Stimulated activated CD4-positive, alpha-beta T cell treated with anti-CD3 and anti-CD28 coated beads, Interleukin-2, amount 100 ng/mL, for 4 hours (primary cell): ENCODE measurements at places on chromosomes 2 and 18.

- DNase-seq = no peak
These were observed 58.2 kb upstream of the ZEB2 start for GRCh38 chr2:144578099-144578498.

DNA sequence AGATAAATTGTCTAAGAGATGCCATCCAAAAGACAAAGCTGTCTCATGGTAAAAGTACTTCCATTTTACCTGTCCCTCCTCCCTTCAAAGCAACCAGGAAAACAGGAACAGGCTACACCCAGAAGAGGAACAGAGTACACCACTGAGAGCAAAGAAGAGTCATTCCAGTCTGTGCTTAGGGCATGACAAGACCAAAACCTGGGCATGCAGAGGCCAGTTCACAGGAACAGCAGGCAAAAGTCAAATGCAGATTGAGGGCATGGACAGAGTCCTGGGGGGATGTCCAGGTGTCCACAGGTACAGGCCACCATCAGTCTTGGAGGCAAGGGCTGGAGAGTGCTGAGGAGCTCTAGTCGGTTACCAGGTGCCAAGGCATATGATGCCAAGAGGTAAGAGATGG lies 23.7 kb downstream of the PLEK start:
- DNase-seq = no peak

DNA sequence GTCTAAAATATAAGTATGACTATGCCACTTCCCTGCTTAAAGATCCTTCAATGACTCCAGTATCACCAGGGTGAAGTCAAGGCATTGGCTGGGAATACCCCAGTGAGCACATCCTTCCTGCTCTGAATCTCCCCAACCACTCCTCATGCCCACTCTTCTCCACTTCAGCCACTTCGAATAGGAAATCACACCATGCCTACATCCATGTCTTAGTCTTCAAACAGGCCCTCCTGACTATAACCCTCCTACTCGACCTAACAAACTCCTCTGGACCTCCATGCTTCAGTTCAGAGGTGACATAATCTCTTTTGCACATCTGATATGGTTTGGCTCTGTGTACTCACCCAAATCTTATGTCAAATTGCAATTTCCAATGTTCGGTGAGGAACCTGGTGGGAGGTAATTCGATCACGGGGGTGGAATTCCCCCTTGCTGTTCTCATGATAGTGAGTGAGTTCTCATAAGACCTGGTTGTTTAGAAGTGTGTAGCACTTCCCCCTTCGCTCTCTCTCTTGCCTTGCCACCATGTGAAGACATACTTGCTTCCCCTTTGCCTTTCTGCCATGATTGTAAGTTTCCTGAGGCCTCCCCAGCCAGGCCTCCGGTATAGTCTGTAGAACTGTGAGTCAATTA lies 87.8 kb upstream of the TFCP2L1 start:
- no peak for DNase-seq

DNA sequence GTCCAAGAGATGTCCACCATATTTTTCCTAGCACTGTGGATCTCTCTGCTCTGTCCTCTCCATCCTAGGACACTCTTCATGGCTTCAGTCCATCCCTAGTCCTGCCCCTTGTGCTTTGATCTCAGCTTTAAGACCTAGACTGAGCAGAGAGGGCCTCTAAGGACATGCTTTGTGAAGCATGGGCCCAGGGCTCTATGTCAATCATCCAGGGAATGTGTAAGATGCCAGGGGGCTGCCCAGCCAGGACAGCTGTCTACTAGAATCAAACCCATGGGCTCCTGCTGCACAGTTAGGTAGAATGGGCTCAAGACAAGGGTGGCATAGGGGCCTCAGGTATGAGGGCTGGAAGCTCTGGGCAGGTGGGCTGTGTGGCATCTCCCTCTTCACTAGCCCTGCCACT lies 24.9 kb downstream of the TET3 start:
- no peak for DNase-seq

DNA sequence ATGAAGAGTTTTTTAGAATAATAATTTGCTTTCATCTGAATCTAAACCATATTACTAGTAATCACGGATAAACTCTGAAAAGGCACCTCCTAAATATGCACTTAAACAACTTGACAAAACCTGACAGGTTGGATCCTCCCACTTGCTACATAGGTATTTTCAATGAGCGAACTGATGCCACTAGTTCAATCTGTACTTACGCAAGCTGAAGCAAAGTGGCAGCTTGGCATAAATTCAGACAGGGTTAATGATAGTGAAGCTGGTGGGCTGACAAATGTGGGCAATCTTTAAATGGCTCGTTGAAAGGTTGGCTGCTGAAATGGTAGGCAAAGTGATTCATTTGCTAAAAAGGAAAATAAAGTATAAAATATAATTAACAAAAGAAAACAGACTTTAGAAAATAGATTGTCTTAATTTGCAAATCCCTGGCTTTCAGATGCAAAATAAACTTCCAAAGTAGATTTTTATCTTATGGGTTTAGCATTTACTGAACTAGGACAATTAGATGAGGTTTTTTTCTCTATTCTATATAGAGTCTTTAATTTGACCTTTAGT lies 1713.5 kb upstream of the SLC39A10 start:
- DNase-seq = no peak

DNA sequence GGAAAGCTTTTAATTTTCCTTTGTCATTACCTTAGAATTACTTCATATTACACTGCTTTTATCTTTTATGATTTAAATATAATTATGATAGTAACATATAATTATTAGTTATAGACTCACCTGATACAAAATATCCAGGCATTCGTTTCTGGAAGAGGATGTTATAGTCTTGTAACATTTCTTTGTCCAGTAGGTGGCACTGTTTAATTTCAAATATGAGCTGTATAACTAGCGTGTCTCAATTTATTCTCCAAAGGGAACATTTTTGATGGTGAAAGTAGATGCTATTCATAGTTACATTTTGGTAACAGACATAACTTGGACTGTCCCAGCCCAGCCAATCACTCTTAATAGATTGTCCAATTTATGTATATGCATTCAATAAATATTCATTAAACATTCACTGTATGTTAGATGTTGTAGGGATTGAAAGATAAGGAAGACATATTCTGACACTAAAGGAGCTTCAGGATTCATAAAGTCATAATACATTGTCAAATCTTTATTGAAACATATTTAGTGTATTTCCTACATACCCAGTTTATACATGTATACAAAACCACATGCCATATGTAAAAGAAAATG lies 19.2 kb downstream of the DAW1 start:
- DNase-seq = no peak

GRCh38 chr2:27796791-27797765 lies 25.6 kb downstream of the MRPL33 start:
- DNase-seq = no peak

DNA sequence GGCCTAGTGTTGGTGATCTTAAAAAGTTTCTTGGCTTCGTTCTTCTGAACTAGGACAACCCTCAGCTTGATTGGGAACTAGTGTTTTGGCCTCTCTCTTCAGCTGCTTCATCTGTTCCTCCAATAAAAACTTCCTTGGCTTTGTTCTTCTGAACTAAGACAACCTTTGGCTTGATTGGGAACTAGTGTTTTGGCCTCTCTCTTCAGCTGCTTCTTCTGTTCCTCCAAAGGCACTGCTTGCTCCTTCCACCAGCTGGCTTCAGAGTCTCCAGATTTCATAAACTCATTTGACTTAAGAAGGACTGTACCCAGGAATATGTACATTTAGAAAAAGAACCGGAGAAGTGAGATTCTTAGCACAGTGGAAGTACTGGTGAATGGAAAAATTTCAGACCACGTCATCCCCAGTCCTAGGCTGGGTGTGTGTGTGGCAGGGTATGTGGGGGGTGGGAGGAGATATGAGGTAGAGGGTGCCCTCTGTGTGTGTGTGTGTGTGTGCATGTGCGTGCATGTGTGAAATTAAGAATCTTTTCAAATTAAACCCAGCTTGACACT lies 20.4 kb downstream of the IL1R2 start:
- DNase-seq = no peak

GRCh38 chr2:50611351-50611871 lies 420.5 kb downstream of the NRXN1 start:
- DNase-seq = no peak

DNA sequence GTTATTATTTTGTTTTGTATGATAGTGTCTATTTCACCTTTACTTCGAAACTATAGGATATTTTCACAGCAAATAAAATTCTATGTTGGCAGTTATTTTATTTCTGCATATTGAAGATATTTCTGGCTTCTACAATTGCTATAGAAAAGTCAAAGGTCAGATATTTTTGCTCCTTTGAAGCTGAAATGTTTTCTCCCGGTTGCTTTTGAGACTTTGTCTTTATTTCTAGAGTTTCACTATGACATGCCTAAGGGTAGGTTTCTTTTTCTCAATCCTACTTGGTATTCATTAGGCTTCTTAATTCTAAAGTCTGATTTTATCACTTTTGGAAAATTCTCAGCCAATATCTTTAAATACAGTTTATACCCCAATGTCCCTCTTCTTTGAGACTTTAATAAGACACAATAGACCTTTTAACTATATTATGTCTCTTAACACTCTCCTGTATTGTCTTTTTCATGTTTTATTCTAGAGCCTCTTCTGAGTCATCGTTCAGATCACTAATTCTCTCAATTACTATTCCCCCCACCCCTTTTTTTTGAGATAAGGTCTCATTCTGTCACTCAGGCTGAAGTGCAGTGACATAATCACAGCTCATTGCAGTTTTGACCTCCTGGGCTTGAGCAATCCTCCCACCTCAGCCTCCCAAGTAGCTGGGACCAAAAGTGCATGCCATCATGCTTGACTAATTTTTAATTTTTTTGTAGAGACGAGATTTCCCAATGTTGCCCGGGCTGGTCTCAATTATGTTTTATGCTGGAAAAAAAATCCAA lies 50.5 kb downstream of the USP37 start:
- no peak for DNase-seq

- DNase-seq = no peak
These were observed 3.5 kb downstream of the FEV start for GRCh38 chr2:218981390-218981880.

DNA sequence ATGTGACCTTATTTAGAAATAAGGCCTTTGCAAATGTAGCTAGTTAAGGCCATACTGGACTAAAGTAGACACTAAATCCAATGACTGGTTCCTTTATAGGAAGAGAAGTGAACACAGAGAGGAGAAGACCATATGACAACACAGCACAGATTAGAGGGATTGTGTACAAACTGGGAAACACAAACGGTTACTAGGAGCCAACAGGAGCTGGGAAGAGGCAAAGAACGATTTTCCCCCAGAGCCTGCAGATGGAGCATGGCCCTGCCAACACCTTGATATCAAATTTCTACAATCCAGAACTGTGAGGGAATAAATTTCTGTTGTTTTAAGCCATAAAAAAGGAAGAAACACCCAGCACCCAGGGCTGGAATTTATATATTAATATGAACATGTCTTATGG lies 38.7 kb upstream of the COL5A2 start:
- DNase-seq = no peak

DNA sequence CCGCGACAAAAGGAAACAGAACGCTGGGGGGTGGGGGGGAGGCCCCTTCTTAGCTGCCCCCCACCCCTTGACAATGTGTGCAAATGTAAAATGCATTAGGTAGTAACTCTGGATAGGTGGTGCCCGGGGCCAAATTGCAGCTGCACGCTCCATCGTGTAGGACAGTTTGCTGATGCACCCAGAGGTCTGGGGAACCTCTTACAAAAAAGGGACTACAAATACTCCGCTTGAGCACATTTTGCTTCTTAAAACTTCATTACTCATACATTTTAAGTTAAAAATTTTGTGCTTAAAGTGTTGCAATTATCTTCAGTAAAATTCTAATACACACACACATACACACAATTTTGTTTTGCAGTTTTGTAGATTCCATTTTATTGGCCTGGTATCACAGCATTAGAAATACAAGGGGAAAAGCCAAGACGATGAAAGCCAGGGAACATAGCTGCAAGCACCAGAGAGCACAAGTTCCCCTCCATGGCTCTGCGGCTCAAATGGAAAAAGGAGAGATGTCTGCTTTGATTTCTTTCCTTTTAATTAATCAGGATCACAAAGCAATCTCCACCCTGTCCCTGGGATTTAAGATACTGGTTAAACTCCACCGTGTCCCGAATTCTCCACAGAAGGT lies 582.1 kb downstream of the ZEB2 start:
- no peak for DNase-seq

- no peak for DNase-seq
These were observed 29.7 kb downstream of the INPP5D start for GRCh38 chr2:233089851-233090250.

- DNase-seq = no peak
These were observed 146.9 kb downstream of the METTL4 start for GRCh38 chr18:2424420-2424819.

DNA sequence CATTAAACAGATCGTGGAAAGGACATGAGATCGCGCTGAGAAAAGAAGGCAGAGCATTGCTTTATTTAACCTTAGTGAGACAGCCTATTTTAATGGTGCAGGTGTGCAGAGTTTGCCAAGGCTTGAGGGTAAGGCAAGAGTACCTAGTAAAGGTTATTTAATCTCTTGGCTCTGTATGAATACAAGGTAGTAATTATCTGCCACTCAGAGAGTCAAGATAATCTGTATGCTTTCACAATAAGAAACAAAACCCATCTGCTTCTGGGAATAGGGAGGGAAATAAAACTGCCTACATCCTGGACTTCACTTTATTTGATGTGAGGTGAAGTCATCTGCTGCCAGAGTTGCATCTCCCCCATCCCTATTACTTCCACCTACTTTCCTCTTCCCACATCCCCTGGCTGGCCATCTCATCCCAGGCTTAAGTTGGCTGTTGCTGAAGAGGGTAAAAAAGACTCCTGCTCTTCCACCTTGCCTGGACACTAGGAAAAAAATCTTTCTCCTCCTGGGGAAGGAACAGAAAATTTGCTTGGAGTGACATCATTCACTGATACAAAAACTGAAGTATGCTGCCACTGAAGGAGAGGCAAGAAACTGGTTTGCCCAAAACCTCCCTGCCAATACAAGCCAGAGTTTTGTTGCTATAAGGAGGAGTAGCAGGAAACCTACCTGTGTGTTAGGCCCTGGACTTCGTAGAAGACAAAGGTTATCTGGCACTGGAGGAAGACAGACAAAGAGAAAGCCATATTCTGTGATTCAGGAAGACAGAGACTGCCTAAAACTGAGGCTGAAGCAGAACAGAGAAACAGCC lies 35.8 kb upstream of the ARHGAP25 start:
- no peak for DNase-seq

DNA sequence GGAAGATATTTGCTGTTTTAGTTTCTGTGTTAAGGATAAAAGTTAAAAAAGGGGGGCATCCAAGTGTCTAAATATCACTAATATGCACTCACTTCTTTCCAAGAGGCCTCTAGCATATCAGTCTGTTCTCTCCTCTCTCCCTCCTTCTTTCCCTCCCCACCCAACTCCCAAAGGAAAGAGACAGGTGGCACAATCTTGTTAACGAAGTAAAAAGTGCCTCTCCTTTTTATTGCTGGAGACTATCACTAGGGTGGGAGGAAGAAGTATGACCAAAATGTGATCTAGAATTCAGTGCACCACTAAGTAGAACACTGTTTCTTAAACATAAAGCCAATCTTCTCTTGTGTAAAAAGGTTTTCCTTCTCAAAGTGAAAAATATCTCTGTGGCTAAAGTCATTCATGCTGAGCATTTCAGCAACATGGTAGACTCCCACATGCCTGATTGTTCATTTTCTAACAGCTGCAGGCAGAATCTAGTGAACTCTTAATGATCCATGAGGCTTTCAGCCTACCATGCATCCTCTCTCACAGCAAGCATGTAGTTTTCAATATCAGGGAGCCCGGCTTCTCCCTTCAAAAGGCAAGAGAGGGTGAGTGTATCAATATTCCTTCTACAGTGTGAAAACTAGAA lies 39.5 kb downstream of the RNU4ATAC start:
- DNase-seq = no peak

- peak; percentile 24 for DNase-seq
These were observed 27.2 kb downstream of the CDKL4 start for GRCh38 chr2:39216346-39217191.

GRCh38 chr2:120488531-120488930 lies 142.6 kb downstream of the INHBB start:
- no peak for DNase-seq

GRCh38 chr18:43847164-43848091 lies 570.1 kb upstream of the SYT4 start:
- DNase-seq = no peak
